NCI-H446 (cell line): ENCODE measurements at places on chromosomes 6 and 20.

DNA sequence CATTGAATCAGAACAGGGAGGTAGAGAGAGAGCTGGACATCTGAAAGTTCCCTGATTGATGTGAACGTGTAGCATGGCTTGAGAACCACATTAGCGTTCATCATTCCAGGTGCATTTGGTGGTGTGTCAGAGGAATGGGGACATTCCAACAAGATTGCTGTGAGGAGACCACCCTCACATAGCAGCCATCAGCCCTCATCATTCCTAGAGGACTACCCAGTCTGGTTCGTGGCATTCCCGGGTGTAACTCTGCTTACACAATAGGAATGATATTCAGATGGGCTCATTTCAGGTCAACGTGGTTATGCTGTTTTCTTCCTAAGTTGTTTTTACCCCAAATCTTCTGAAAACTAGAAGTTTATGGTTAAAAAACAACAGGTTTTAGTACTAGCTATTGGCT lies 62.2 kb upstream of the KLHL31 start:
- no peak for DNase-seq

- no peak for DNase-seq
Measured at GRCh38 chr20:53055367-53056067, 83.4 kb downstream of the TSHZ2 start.

GRCh38 chr6:146913842-146914488 lies 290.3 kb upstream of the STXBP5 start:
- peak; percentile 75 for DNase-seq

GRCh38 chr20:17605131-17605660 lies 35.3 kb downstream of the DSTN start:
- no peak for DNase-seq

- no peak for DNase-seq
Measured at GRCh38 chr6:56510984-56511531, 131.6 kb downstream of the DST start.

GRCh38 chr6:21824431-21825177 lies 231.1 kb downstream of the SOX4 start:
- DNase-seq: no peak

DNA sequence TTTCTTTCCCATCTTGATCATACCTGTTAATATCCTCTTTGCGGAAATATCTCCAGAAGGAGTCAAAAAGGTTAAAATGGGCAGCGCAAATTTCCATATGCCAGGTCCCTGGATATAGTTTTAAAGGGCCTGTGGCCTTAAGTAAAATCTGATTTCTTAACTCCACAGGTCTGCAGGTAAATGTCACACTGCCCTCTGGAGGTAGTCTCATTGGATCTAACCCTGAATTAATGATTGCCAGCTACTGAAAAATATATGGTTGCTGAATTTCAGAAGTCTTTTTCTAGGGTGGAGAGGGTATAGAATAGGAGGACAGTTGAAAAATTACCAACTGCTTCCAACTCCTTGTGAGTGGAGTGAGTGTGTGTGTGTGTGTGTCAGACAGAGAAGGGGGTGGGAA lies 8.5 kb downstream of the MOXD1 start:
- no peak for DNase-seq

GRCh38 chr6:160766989-160767646 lies 65.1 kb downstream of the PLG start:
- DNase-seq: no peak
